Neural crest cell (in vitro differentiated cells): ENCODE measurements at places on chromosomes 5 and 9. TPM values are rescaled to one million over a fixed set of nuclear protein-coding genes. Genes with fewer than 3 reads are reported as not detected.

DNA sequence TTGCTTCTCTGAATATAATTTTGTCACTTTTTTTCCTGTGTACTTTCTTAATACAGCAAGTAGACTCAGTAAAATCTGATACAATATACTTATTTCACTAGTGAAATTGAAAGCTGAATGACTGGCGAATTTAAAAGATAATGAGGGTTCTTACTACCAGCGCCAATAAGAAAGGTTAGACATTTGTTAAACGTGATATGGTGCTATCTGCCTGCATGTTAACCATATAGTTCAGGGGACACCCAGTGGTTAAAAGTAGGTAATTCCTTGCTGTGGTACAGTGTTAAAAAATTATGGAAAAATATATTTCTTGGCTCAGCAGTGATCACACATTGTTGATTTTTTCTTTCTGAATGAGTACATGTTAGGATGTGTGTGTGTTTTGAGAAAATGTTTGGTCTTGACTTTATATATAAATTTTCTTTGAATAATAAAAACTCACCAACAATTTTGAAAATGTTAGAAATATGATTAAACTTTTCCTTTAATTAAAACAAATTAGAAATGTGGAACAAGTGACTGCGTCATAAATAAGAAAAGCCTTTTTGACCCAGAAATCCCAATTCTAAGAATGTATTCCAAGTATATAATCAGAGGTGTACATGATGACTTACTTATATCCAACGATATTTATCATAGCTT, 25.8 kb downstream of the CAST start:
- H3K27ac ChIP-seq: no peak overlapping the region
- no peak overlapping the region for H3K4me3 ChIP-seq
- no peaks in the 10 kb centered on the region for H3K36me3 ChIP-seq
- no peak for DNase-seq

Gene DENND1A
- 17.8 and 21.9 TPM in 2 replicates for total RNA-seq

GRCh38 chr9:6869081-6869948, 111.5 kb downstream of the KDM4C start:
- peaks cover 7% of the 10 kb centered on the region for H3K36me3 ChIP-seq
- DNase-seq: no peak
- H3K27me3 ChIP-seq: no peaks in the 10 kb centered on the region

Gene FOXD1
- total RNA-seq: 0.28 and 0.39 TPM in 2 replicates

- no peak overlapping the region for H3K4me3 ChIP-seq
- no peak for DNase-seq
- H3K27ac ChIP-seq: no peak overlapping the region
- peaks cover under 1% of the 10 kb centered on the region for H3K4me1 ChIP-seq
- no peaks in the 10 kb centered on the region for H3K36me3 ChIP-seq
These were observed 33.7 kb upstream of the MVB12B start for GRCh38 chr9:126292736-126293521.

- peak; percentile 52 for DNase-seq
- H3K4me1 ChIP-seq: peaks cover 76% of the 10 kb centered on the region
- H3K4me3 ChIP-seq: peak overlapping the region; percentile 88
- peaks cover 22% of the 10 kb centered on the region for H3K27me3 ChIP-seq
- H3K36me3 ChIP-seq: peaks cover 2% of the 10 kb centered on the region
These were observed 86.5 kb upstream of the NR5A1 start for GRCh38 chr9:124593651-124594058.

- H3K4me1 ChIP-seq: no peaks in the 10 kb centered on the region
- H3K27me3 ChIP-seq: no peaks in the 10 kb centered on the region
- H3K36me3 ChIP-seq: no peaks in the 10 kb centered on the region
- no peak overlapping the region for H3K27ac ChIP-seq
- H3K4me3 ChIP-seq: no peak overlapping the region
These were observed 90.7 kb upstream of the PARP8 start for GRCh38 chr5:50575740-50576139.

GRCh38 chr9:133008406-133008805, 22.4 kb upstream of the GTF3C5 start:
- H3K36me3 ChIP-seq: no peaks in the 10 kb centered on the region
- H3K27me3 ChIP-seq: peaks cover 36% of the 10 kb centered on the region
- H3K4me1 ChIP-seq: peaks cover 9% of the 10 kb centered on the region

DNA sequence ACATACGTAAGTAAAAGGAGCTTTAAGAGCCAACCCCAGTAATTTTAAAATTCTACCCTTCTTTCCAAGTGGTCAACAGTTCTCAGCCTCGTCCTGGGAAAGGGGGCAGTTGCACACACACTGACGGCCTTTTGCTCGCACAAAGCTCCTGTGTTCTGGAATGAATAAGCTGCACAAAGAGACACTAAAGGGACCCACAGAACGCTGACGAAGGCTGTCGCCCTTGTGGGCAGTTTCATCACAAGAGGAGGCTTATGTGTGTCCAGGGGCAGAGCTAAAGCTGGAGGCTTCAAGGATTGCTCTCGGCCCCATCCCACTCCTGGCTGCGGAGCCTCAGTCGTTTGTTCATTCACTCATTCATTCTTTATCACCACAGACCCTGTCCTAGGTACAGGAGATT, 67.0 kb upstream of the NEK6 start:
- peaks cover 18% of the 10 kb centered on the region for H3K4me1 ChIP-seq
- peaks cover 3% of the 10 kb centered on the region for H3K27me3 ChIP-seq

Gene GMCL2
- total RNA-seq: not detected in 2 replicates

DNA sequence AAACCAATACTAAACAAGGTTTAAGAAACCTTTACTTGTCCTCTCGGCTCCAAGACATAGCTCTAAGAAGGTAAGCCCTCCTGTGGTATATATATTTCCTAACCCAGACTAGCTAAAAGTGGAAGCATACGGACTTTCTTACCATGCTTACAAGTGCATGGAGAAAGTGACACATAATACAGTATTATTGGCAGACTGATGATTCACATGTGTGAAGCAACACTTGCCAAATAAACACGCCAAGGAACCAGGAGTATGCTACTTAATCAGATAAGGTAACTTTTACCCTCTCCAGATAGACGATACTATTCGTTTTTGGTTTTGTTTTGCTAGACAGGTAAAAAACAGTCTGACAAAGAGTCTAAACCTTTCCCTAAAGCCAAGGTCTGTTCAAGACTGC, 264.1 kb downstream of the MLLT3 start:
- peaks cover 3% of the 10 kb centered on the region for H3K36me3 ChIP-seq
- no peaks in the 10 kb centered on the region for H3K27me3 ChIP-seq
- peaks cover 27% of the 10 kb centered on the region for H3K4me1 ChIP-seq
- H3K27ac ChIP-seq: no peak overlapping the region

- H3K36me3 ChIP-seq: no peaks in the 10 kb centered on the region
- H3K4me3 ChIP-seq: no peak overlapping the region
- H3K4me1 ChIP-seq: no peaks in the 10 kb centered on the region
- H3K27me3 ChIP-seq: no peaks in the 10 kb centered on the region
These were observed 52.4 kb upstream of the HMHB1 start for GRCh38 chr5:143759396-143760130.

- H3K27me3 ChIP-seq: no peaks in the 10 kb centered on the region
- H3K4me3 ChIP-seq: no peak overlapping the region
- H3K27ac ChIP-seq: no peak overlapping the region
These were observed 218.1 kb downstream of the AOPEP start for GRCh38 chr9:94944626-94945025.

Gene PTGES
- 1.1 and 1.2 TPM in 2 replicates for total RNA-seq

GRCh38 chr5:139742173-139742903, 53.3 kb upstream of the PSD2 start:
- no peak for DNase-seq
- no peaks in the 10 kb centered on the region for H3K36me3 ChIP-seq
- H3K4me3 ChIP-seq: peak overlapping the region; percentile 2
- H3K4me1 ChIP-seq: peaks cover 57% of the 10 kb centered on the region

- no peak overlapping the region for H3K27ac ChIP-seq
- H3K4me3 ChIP-seq: no peak overlapping the region
- no peaks in the 10 kb centered on the region for H3K27me3 ChIP-seq
- no peak for DNase-seq
- no peaks in the 10 kb centered on the region for H3K4me1 ChIP-seq
These were observed 235.5 kb upstream of the WWC1 start for GRCh38 chr5:168055961-168056360.

DNA sequence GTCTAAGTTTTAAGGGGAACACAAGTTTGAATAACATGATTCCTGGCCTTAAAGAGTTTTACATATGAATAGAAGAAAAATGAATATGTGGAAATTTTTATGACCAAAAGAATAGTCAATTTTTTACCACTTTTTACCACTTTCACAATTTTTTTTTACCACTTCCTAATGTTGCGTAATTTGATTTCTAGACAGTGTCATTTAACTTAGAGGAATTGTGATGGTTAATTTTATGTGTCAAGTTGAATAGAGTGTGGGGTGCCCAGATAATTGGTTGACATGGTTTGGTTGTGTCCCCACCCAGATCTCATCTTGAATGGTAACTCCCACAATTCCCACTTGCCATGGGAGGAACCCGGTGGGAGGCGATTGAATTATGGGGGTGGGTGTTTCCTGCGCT, 416.6 kb downstream of the KIF4B start:
- peaks cover 10% of the 10 kb centered on the region for H3K27me3 ChIP-seq
- no peaks in the 10 kb centered on the region for H3K4me1 ChIP-seq
- no peaks in the 10 kb centered on the region for H3K36me3 ChIP-seq

GRCh38 chr5:112586596-112587062, 151.1 kb upstream of the APC start:
- no peak for DNase-seq
- H3K36me3 ChIP-seq: no peaks in the 10 kb centered on the region
- no peak overlapping the region for H3K27ac ChIP-seq
- no peaks in the 10 kb centered on the region for H3K27me3 ChIP-seq
- H3K4me1 ChIP-seq: no peaks in the 10 kb centered on the region
- no peak overlapping the region for H3K4me3 ChIP-seq

DNA sequence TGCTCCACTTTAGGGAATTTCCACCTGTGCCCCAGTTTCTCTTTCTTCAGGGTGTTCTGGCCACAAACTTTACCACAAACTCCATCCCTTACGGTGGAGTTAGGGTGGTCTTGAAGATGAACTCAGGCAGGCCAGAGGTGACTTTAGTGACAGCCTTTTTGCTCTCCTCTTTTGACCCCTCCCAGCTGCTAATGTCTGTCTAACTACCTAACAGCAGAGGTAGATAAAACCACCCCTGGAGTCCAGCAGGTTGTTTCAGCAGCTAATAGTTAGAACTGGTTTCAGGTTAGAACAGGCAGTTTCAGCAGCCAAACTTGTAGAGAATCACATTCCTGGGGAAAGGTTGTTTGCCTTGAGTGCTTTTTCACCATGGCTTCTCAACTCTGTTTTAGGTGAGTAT, 971.3 kb upstream of the CDH18 start:
- no peak overlapping the region for H3K27ac ChIP-seq
- no peaks in the 10 kb centered on the region for H3K27me3 ChIP-seq
- no peaks in the 10 kb centered on the region for H3K36me3 ChIP-seq
- no peak for DNase-seq

DNA sequence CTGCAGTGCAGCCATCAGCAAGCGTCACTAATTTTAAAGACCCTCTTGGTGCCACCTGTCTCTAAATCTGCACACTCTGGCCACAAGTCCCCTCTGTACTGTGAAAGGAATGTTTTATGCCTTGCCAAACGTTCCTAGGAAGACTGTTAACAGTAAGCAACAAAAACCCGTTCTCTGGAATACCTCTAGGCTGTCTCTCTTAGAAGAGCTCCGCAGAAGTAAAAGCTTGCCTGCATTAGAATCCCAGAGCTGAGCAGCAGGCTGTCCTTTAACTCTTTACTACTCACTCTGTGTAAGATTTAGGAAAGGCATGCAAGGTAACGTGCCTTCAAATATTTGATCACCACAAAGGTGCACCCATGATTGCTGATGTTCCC, 53.9 kb upstream of the C9orf72 start:
- no peak for DNase-seq
- H3K4me1 ChIP-seq: peaks cover 22% of the 10 kb centered on the region
- no peak overlapping the region for H3K4me3 ChIP-seq
- H3K27me3 ChIP-seq: no peaks in the 10 kb centered on the region
- no peak overlapping the region for H3K27ac ChIP-seq
